ENCODE measurements at places on chromosomes 2 and 18. TPM values are rescaled to one million over a fixed set of nuclear protein-coding genes. Genes with fewer than 3 reads are reported as not detected.

DNA sequence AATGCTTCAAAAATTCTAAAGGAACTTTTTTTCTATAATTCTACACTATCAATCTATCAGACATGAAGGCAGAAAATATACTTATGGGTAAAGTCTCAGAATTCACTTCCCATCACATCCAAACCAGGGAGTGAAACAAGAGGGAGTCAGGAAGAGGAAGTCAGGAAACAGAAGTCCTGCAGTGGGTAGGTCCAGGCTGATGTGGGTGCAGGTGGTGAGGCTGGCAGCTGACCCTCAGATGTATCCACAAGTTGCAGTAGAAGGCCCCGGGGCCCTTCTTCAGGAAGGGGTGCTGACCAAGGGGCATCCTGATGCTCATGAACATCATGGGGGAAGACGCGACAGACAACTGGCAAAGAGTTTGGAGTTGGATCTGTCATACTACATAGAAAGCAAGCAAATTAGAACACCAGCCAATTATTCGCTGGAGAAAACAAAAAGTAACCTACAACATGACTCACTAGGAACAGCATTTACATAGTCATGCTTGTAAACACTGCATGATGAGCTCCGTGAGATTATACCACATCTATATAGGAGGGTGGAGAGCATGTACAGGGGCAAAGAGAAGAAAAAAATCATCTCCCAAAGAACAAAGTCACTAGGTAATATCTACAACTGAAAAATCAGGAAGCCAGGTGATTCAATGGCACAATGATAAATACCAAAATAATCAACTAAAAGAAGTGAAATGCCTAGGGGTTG lies 4.2 kb downstream of the UXS1 start:
- H3K27me3 ChIP-seq = no peaks in the 10 kb centered on the region
- no peaks in the 10 kb centered on the region for H3K4me1 ChIP-seq
- no peak overlapping the region for H3K4me3 ChIP-seq
- no peaks in the 10 kb centered on the region for H3K36me3 ChIP-seq

Gene SIX3
- total RNA-seq = not detected

- DNase-seq = no peak
- no peaks in the 10 kb centered on the region for H3K4me1 ChIP-seq
- H3K36me3 ChIP-seq = no peaks in the 10 kb centered on the region
- no peaks in the 10 kb centered on the region for H3K27me3 ChIP-seq
- no peak overlapping the region for H3K4me3 ChIP-seq
- no peak overlapping the region for H3K27ac ChIP-seq
Measured at GRCh38 chr2:66228128-66228547, 206.8 kb upstream of the MEIS1 start.

GRCh38 chr2:193228276-193228675 lies 1033.5 kb upstream of the TMEFF2 start:
- no peaks in the 10 kb centered on the region for H3K4me1 ChIP-seq
- no peaks in the 10 kb centered on the region for H3K36me3 ChIP-seq
- no peak overlapping the region for H3K27ac ChIP-seq
- H3K4me3 ChIP-seq = no peak overlapping the region

DNA sequence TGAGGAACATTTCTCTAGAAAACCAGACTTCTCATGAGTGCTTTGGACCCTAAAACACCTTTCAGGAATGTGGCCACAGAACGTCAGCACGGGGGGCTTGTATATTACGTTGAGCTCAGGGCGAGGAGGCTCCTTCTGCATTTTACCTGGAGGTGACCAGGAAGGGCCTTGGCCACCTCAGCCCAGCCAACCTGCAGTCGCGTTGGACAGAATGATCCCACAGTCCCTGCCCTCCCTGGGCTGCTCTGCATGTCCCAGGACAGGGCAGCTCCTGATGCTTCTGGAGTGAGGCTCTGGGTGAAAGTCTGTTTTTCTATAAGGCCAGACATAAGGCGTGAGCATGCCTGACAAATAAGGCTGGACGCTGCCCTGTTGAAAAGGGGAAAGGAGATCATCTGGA lies 121.9 kb downstream of the NDUFA10 start:
- H3K36me3 ChIP-seq = no peaks in the 10 kb centered on the region
- no peak overlapping the region for H3K27ac ChIP-seq
- DNase-seq = no peak
- no peaks in the 10 kb centered on the region for H3K4me1 ChIP-seq
- H3K27me3 ChIP-seq = no peaks in the 10 kb centered on the region
- no peak overlapping the region for H3K4me3 ChIP-seq

Gene CMPK2
- 9.4 TPM for total RNA-seq

DNA sequence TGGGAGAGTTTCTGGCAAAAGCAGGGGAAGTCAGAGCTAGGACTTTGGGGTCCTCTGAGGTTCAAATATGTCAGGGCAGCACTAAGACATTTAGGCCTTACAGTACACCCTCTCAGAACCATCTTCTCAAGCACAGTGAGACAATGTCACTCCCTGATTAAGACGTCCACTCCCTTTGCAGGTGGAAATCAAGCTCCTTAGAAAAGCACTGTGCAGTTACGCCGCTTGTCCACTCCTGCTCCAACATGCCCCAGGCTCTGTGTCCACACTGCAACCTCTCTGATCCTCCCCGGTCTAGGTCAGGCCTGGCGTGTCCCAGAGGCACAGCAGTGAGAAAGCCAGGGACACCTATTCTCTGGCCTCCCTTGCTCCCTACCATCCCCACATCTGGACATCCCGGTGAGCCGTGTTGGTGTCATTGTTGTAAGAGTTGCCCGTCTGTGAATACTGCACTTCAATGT lies 528.6 kb upstream of the ID2 start:
- no peaks in the 10 kb centered on the region for H3K36me3 ChIP-seq
- no peak for DNase-seq
- H3K27me3 ChIP-seq = no peaks in the 10 kb centered on the region
- H3K27ac ChIP-seq = no peak overlapping the region
- no peak overlapping the region for H3K4me3 ChIP-seq

Gene ERFE
- 3.3 TPM for total RNA-seq

- H3K4me1 ChIP-seq = peaks cover 8% of the 10 kb centered on the region
- no peak for DNase-seq
- H3K36me3 ChIP-seq = no peaks in the 10 kb centered on the region
- no peaks in the 10 kb centered on the region for H3K27me3 ChIP-seq
- H3K4me3 ChIP-seq = no peak overlapping the region
Measured at GRCh38 chr2:121485039-121485438, 45.6 kb upstream of the RNU4ATAC start.

DNA sequence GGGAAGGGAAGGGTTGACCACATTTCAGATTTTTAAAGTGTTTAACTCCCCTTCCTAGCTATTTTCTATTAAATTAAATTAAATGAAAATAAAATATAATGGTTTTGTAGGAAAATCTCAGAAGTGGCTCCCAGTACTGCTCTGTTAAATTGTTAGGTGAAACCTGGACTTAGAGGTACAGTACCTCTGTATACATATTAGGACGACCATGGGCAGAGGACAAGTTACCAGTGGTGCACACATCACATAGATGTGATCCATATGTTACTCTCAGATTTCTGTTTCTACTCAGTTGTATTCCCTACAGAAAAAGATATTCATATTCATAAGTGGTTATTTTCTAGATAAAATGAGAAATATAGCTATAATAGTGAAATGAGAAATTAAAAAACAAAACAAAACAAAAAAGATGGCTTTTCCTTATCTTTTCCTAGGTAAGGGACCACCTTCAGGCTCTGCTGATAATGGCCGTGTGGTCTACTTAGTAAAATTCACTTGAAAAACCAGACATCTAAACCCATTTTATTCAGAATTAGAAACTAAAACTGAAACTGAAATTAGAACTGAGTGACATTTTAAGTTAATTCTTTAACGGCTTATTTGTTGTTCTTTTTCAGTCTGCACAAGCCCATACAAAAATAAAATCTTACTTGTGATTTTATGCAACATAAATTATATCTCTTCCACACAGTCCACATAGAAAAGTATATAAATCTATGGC lies 832.5 kb upstream of the CHAC2 start:
- H3K4me3 ChIP-seq = no peak overlapping the region
- peaks cover 2% of the 10 kb centered on the region for H3K4me1 ChIP-seq
- DNase-seq = no peak
- H3K36me3 ChIP-seq = no peaks in the 10 kb centered on the region
- H3K27me3 ChIP-seq = no peaks in the 10 kb centered on the region

Gene HOXD13
- not detected for total RNA-seq

DNA sequence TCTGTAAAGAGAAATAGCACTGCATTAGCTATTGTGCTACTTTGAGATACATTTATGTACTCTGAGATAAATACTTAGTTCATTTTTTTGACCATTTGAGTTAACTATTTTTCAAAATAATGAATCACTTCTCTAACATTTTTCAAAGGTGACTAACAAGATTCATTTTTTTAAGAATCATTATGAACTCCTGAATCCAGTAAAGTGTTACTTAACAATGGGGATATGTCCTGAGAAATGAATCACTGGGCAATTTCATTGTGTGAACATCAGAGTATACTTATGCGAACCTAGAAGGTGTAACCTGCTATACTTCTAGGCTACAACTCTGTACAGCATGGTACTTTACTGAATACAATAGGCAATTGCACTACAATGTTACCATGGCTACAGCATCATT lies 355.8 kb downstream of the ARL6IP6 start:
- H3K4me1 ChIP-seq = no peaks in the 10 kb centered on the region
- no peaks in the 10 kb centered on the region for H3K36me3 ChIP-seq
- no peak overlapping the region for H3K27ac ChIP-seq
- no peak for DNase-seq
- H3K4me3 ChIP-seq = no peak overlapping the region

DNA sequence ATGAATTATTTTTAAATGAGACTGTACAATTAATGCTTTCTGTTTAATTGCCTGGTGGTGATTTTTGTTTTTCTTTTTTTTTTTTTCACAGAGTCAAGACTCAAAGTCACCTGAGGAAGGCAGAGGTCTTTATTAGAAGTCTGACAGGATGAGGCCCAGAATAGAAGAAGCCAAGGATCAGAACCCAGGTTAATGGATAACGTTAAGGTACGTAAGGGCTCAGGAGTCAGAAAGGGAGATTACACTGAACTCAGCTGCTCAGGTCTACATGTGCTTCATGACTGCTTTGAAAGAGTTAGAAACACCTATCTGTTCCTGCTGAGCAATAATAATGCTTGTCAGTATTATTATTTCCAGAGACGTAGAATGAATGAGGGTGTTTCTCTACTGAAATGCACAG lies 196.5 kb downstream of the LRATD1 start:
- no peak overlapping the region for H3K27ac ChIP-seq
- H3K4me1 ChIP-seq = no peaks in the 10 kb centered on the region
- H3K27me3 ChIP-seq = no peaks in the 10 kb centered on the region
- no peak for DNase-seq
- H3K36me3 ChIP-seq = no peaks in the 10 kb centered on the region

DNA sequence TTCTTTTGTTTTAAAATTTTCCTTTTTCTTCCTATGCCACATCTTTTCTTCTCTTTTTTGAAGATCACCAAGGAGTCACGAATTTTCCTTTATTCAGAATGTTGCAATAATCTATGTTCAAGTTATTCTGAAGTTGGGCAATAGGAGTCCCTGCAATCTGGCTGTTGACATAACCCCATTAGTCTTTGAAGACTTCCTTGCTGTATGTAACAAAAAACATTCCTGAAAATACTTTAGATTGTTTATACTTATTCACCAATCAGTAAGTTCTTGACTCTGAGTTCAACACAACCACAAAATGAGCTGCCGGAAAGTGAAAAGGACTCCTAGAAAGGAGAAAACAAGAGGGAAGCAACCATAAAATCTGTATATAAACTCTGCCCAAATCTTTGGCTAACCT lies 62.8 kb downstream of the TMEM237 start:
- no peaks in the 10 kb centered on the region for H3K36me3 ChIP-seq
- no peak overlapping the region for H3K4me3 ChIP-seq
- H3K4me1 ChIP-seq = no peaks in the 10 kb centered on the region
- H3K27ac ChIP-seq = no peak overlapping the region
- no peaks in the 10 kb centered on the region for H3K27me3 ChIP-seq
- no peak for DNase-seq

DNA sequence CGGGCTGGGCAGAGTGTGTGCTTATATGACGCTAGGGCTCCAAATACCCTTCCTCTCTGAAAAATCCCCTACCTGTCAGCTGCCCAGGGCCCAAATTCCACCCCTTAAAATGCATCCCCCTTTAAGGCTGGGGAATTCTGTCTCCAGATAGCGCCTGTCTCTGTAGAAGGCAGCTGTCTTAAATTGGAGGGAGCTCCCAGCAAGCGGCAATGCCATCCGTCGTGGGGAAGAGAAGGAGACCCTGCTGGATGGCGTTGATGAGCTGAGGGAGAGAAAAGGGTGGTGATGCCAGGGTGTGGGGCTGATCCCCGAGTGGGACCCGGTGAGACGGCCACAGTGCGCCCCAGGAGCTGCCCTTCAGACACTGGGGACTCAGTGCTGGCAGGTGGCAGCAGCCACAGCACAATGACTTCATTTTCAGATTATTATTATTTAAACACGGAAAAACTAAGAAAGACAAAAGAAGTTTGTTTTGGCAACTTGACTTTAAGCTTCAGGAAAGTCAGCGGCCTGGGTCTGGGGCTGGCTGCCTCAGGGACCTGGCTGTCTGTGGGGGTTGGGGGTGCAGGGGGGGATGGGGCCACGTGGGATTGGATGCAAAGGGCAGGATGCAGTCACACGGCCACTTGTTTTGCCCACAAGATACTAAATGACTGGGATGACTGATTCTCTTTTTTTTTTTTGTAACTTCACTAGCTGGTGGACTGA lies 152.8 kb downstream of the TFCP2L1 start:
- H3K36me3 ChIP-seq = no peaks in the 10 kb centered on the region
- H3K4me3 ChIP-seq = no peak overlapping the region
- H3K27ac ChIP-seq = no peak overlapping the region
- H3K4me1 ChIP-seq = no peaks in the 10 kb centered on the region
- H3K27me3 ChIP-seq = no peaks in the 10 kb centered on the region

GRCh38 chr2:30871980-30872789 lies 64.9 kb upstream of the CAPN13 start:
- no peak for DNase-seq
- no peak overlapping the region for H3K27ac ChIP-seq
- no peak overlapping the region for H3K4me3 ChIP-seq
- H3K36me3 ChIP-seq = no peaks in the 10 kb centered on the region
- H3K4me1 ChIP-seq = no peaks in the 10 kb centered on the region

DNA sequence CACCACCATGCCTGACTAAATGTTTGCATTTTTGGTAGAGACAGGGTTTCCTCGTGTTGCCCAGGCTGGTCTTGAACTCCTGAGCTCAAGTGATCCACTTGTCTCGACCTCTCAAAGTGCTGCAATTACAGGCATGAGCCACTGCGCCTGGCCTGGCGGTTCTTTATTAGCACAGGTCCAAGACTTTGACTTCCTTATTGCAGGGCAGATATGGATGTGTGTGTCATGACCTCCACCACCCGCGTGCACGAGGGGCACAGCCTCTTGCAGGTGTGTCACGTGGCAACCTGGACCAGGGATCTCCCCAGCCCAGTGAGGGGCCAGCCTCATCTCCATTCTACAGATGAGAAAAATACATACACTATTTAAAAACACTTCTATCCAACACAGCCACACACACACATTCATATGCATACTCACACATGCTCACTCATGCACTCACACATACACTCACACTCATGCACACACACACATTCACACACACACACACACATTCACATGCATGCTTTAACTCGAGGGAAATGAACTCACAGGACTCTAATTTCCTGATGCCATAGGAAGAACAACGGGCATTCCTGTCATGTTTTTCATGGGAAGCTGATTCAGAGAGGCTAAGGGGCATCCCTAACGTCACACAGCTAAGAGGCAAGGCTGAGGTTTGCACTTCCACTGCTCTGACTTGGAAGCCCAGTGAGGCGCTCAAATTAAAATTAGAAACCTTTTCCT lies 38.8 kb downstream of the RRM2 start:
- no peak overlapping the region for H3K4me3 ChIP-seq
- H3K36me3 ChIP-seq = no peaks in the 10 kb centered on the region
- no peak for DNase-seq
- H3K27ac ChIP-seq = no peak overlapping the region
- H3K27me3 ChIP-seq = no peaks in the 10 kb centered on the region

Gene BMP10
- total RNA-seq = not detected

Measured in ascending aorta (tissue), 2 donors.